ENCODE measurements at places on chromosomes 16 and 17.

GRCh38 chr17:83079352-83079747 is at the start of gene METRNL:
TSS of gene METRNL (plus strand) at chr17:83079609. CDS start at chr17:83079816, 207 bp downstream.
- DNase-seq, result peak; percentile 99

DNA sequence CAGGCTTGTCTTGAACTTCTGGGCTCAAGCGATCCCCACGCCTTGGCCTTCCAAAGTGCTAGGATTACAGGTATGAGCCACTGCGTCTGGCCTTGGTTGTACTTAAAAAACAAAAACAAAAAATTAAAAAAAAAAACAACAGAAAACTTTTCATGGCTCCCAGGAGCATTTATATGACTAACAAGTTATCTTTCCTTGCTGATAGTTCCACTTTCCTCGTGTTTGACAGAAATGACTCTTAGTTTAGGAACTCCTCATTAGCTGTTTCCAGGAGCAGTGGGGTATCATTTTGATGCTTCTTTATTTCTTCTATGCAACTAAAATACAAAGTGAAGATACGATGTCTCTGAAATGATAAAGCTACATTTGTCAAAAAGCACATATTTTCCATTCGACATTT is 165.4 kb downstream of the PRKCA start:
- no peak for DNase-seq

DNA sequence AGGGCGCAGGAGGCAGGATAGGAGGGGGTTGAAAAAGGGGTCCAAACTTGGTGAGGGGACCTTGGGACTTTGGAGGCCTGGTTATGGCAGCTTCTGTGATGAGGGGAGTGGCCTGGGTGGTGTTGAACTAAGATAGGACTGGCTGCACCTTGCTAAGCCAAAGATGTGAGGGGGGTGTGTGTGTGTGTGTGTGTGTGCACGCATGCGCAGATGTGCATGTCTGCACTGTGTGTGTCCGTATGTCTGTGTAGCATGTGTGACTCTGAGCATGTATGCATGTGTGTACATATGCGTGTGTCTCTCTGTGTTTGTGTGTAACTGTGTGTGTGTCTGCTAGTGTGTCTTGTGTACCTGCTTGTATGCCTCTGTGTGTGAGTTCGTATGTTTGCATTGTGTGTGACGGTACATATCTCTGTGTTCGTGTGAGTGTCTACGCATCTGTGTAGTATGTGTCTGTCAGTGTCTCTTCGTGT is 4.1 kb downstream of the SLC16A5 start:
- DNase-seq, result no peak

DNA sequence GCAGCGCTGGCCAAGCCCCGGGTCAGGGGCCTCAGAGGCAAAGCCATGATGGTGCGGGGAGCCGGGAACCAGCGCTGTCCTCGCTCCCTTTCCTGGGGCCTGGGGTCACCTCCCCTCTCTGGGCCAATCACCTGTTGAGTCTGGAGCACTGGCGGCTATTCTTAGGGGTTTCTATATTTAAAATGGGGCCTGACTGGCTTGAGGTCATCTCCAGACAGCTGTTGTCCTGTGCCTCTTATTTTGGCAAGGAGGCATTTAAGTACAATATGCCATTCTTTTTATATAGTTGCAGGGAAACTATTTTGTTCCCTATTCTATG is at the start of gene COX6A2:
COX6A2 (minus strand) TSS at position 82 of the 319 bp plus-strand sequence; CDS start at position 47, 35 bp downstream.
- DNase-seq, result no peak

- DNase-seq, result no peak
Measured at GRCh38 chr17:59533694-59534093, 31.7 kb upstream of the DHX40 start.

DNA sequence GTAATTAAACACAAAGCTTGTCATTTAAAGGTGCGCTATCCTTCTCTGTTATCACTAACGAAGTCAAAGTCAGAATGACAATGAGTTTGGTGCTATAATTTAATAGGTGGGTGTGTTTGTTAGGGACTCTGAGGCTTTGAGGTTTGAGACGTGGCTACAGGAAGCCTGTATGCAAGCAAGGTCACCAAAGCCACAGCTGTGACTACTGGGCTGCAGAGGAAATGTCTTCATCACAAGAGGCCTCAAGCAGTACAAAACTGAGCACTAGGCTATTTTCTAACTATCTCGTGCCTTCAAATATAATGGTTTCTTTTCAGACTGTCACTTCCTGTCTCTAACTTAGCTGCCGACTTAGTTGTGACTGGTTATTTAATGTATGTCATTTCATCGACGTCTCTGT is 141.2 kb downstream of the AATF start:
- DNase-seq, result no peak

GRCh38 chr17:14886200-14886739 is 378.9 kb downstream of the PMP22 start:
- peak; percentile 7 for DNase-seq

GRCh38 chr16:11084876-11085485 is 140.6 kb downstream of the CLEC16A start:
- DNase-seq, result no peak

DNA sequence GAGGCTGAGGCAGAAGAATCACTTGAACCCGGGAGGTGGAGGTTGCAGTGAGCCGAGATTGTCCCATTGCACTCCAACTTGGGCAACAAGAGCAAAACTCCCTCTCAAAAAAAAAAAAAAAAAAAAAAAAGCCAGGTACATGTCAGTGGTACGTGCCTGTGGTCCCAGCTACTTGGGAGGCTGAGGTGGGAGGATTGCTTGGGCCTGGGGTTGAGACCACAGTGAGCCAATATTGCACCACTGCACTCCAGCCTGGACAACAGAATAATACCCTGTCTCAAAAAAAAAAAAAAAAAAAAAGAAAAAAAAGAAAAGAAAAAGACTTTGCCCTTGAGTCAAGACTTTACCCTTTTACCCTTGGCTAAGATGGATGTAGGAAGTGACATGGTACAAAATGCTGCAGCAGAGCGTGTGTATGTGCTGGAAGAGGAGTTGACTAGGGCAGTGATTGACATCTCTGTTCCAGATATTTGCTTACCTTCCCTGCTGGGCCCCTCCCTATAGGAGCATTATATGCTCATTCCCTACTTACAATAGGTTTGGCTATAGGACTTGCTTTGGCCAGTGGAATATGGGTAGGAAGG is 10.6 kb downstream of the STX4 start:
- no peak for DNase-seq

DNA sequence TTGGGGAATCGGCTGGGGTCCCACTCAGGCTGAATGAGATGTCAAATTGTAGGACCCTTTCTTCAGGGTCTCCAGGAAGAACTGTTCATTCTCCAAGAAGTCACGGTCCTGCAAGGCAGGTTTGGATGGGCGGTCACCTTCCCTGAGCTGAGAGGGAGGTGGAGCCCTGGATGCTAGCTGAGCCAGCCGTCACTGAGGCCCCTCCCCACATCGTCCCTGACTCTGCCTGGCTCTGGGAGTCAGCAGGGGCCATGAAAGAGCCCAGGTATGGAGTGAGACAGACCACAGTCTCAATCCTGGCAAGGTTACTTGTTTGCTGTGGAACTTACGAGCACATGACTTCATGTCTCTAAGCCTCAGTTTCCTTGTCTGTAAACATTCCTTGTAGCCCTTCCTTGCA is 6.0 kb upstream of the MRPL38 start:
- DNase-seq, result peak; percentile 76

DNA sequence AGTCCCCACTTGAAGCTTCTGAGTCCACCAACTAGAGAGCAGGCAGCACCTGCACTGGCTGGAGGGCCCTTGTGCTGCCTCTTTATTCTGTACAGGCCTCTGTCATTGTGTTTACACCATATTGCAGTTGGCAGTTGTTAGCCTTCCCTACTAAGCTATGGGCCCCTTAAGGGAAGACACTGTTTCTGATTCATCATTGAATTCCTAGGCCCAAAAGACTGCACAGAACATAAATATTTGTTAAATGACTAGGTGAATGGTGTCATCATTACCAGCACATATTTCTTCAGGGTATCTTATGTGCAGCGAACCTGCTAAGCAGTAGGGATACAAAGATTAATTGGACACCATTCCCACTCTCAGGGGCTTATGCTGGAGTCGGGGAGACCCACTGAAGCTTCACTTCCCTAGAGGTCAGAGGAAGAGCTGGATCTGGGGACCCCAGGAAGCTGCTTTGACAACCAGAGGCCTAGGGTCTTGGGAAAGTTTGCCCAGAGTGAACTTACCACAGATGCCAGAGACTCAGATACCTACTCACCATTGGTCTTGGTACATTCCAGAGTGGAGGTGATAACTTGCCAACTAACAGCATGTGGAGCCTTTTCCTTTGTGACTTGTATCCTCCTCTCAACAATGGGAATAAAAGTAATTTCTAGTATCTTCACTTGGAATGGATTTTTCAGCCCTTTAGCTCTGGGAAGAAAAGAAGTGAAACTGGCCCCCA is 28.7 kb upstream of the DDX52 start:
- DNase-seq, result no peak

DNA sequence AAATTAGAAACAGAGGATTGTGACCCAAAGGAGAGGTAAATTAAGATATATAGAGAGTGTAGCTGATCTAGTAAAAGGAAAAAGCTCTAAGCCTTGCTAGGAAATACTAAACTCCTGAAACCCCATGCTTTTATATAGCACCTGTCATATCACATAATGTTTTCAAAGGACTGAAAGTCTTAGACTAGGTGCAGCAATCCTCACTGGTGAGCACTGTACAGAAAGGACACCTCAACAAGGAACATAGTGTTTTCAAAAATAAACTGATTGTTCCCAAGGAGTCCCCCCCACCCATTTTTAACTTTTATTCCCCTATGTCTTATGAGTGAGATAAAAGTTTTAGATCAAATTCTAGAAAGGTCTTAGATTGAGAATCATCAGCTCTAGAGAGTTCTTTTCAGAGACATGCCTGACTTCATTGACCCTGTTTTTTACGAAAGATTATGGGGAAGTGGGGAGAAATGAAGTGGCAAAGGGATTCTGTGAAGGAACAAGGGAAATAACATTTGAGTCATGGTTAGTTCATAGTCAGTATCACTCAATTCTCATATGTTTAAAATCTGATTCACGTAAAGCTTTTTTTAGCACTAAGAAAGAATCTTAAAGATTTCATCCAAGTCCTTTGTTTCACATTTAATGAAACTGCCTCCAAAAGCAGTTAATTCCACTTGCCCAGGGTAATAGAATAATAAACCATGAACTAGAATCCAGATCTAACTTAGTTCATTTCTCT is 166.4 kb downstream of the CYB561 start:
- no peak for DNase-seq

GRCh38 chr16:67950335-67950843 is 6.5 kb upstream of the LCAT start:
- DNase-seq, result no peak

- peak; percentile 69 for DNase-seq
Measured at GRCh38 chr17:47987240-47987835, 16.4 kb downstream of the CDK5RAP3 start.

DNA sequence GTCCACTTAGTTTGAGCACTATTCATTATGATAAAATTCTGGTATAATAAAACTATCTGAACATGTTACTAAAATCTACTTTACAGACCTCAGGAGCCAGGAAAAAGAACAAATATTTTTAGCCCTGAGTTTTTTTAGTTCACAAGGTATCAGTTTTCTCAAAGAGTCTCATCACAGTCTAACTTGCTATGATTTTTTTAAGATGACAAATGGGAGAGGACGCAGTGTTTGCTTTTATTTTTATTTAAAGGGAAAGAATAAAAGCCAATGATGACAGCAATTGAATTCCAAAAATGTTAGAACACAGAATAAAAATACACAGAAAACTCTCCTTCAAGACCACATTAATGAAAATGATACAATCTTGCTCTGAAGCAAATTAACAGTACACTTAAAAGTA is 7.4 kb downstream of the MED13 start:
- no peak for DNase-seq

GRCh38 chr16:27787665-27788064 is 237.7 kb downstream of the KATNIP start:
- peak; percentile 30 for DNase-seq

DNA sequence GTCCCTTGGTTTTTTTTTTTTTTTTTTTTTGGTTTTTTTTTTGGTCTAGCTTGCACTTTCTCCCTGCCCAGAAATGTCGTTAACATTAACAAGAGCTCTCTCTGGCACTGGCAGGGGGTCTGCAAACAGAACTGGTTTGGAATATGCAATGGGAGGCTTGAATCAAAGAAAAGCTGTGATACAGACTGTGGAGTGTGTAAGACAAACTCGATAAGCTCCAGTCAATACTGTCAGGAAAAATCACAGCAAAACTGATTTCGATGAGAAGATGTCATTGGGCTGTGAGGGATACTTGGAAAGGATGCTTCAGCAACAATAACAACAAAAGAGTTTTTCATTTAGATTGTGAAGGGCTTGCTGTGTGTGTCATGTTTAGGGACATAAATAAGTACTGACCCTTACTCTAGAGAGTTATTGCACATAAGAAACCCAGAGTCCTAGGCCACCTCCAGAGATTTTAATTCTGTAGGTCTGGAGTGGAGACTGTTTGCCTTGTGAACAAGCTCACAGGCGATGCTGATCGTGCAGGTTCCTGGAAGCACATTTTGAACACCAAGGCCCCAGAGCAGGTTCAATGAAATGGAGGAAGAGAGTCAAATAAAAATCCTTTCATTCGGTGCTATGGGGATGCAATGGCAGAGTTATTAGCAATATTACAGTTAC is 470.7 kb upstream of the RBFOX1 start:
- no peak for DNase-seq

DNA sequence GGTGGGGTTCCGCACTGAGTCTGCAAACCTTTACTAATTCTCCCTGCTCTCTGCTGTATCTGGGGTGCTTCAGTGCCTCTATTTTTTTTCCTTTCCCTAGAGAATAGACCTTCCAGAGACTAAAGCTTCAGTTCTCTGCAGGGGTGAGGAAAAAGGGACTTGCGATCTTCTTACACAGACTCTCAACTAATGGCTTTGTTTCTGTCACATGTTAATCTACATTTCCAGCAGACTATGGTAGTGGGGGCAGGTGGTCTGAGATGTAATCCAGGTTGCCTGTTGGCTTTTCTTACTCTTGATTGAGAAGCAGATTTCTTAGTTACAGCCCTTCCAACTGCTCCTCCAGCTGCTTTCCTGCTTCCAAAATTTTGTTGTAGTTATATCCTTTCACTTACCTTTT is 229.0 kb upstream of the NLRP1 start:
- DNase-seq, result peak; percentile 55

DNA sequence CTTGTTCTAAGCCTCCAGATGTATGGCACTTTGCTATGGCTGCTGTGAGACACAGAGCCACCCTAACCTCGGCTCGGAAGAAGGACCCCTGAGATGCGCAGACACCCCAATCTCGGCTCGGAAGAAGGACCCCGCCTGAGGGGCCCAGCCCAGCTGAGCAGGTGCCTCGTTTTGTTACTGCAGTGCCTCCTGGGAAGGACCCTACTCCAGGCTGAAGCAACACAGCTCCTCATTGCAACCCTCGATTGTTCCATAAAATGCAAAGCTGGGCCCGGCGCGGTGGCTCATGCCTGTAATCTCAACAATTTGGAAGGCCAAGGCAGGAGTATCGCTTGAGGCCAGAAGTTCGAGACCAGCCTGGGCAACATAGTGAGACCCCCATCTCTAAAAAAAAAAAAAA is 61.3 kb downstream of the C16orf95 start:
- no peak for DNase-seq

GRCh38 chr17:81334987-81335772 is 40.1 kb upstream of the SLC38A10 start:
- no peak for DNase-seq

DNA sequence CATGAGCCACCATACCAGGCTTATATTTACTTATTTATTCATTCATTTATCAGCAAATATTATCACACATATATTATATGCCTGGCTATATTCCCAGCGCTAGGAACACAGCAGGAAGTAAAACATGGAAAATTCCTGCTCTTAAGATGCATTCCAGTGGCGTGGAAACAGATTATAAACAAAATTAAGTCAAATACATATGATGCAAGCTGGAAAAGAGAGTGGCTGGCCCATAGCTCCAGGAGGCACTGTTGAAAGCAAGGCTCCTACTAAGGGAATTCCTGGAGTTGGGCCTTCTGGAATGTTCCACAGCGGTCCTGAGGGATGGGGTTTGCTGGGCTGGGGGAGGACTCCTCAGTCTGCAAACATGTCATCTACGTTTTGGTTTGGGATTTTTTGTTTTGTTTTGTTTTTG is 18.4 kb downstream of the ADCY9 start:
- no peak for DNase-seq

Measured in H7 (cell line).